ENCODE measurements at places on chromosomes 5 and 9.

- no peak for DNase-seq
Observed at GRCh38 chr5:3854188-3854821, 258.7 kb downstream of the IRX1 start.

DNA sequence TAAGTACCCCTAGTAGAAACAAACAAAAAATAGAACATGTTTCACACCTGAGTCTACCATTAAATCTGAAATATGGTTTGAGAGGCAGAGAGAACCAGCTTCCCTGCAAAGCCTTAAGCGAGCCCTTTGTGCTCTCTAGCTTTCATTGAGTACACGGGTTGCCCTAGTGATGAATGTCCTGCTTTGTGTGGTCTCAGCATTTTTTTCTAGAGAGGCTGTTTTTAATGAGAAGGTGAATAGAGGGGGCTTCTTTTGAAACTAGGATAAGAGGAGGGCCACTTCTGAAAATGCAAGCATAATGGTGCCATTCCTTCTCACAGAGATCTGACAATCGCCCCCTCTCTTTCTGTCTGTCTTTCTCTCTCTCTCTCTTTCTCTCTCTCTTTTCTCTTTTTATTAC, 131.3 kb downstream of the MACIR start:
- DNase-seq, result no peak

GRCh38 chr5:81922854-81923279, 49.0 kb upstream of the ATG10 start:
- DNase-seq, result no peak

DNA sequence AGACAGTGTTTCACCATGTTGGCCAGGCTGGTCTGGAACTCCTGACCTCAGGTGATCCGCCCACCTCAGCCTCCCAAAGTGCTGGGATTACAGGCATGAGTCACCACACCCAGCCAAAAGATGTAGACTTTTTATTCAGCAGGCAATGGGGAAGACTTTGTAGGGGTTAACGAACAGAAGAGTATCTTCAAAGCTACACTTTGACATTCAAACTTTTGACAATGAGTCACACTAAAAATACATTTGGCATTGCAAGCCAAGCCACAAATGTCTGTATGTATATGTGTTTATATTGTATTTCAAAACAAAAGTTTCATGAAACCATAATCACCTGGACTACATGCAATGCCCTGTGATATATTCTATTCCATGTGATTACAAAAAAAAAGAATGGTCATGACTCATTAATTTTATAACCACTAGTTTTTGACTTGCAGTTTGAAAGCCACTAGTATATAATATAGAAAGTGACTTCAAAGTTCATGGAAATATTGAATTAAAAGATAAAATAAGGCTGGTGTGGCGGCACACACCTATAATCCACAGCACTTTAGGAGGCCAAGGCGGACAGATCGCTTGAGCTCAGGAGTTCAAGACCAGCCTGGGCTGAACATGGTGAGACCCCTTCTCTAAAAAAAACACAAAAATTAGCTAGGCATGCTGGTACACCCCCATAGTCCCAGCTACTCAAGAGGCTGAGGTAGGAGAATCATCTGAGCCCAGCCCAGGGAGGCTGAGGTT, 8.3 kb downstream of the DIMT1 start:
- no peak for DNase-seq

DNA sequence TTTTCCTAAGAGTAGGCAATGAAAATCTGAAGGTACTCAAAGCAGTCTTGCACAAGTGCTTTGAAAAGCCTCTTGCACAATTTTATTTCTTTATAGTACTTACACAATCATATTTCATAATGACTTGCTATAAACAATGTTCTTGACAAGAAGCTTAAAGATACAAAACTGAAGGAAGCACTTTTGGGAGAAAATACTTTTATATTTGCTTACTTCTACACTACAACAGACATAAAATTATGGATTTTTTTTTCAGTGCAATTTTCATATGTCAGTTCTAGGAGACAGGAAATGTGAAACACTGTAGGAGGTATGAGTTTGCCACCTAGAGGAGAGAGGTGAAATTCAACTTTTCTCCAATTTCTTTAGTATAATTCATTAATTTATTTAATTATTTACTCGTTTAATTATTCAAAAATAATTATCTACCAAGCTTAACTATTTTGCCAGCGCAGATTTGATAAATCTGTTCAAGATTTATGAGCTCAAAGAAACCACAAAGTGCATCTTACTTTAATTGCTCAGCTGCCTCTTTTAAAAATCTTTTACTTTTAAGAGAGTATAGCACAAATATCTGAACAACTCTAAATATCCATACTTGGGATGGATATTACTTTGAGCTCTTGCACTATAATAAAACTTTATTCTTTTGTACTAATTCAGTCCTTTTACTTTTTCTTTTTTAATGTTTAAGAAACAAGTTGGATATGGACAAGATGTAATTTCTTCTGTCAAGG, 29.0 kb upstream of the CDKN2B start:
- no peak for DNase-seq

DNA sequence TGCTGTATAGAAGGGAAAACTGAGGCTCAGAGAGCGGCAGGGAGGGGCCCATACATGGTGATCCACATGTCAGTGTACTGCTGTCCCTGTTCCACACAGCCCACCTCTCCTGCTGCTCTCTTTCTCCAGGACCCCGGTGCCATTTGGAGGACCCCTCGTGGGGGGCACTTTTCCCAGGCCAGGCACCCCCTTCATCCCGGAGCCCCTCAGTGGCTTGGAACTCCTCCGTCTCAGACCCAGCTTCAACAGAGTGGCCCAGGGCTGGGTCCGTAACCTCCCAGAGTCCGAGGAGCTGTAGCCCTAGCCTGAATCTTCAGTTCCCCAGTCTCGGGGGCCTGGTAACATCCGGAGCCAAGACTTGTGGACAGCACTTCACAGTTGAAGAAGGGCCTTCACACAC, 15.5 kb downstream of the MYOZ3 start:
- DNase-seq, result no peak

DNA sequence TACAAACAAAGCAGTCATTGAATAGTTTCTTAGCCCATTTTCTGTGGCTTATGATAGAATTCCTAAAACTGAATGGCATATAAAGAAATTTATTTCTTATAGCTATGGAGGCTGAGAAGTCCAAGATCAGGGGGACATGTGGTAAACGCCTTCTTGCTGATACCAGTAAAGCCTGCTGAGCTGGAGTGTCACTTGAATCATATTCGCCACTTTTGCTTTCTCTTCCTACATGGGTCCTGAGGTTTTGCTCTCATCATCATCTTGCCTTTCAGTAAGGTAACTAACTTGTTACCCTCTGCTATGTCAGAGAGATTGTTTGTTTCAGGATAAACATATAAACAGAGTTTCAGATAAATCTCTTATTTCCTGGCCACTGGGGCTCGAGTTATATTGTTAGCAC, 203.3 kb upstream of the DMRT1 start:
- DNase-seq, result no peak

- no peak for DNase-seq
Observed at GRCh38 chr5:85614489-85614888, 1003.3 kb upstream of the COX7C start.

GRCh38 chr5:51691538-51692079, 308.4 kb downstream of the ISL1 start:
- DNase-seq, result no peak

GRCh38 chr9:96449523-96449844, 485 bp upstream of the HABP4 start:
- DNase-seq, result no peak

DNA sequence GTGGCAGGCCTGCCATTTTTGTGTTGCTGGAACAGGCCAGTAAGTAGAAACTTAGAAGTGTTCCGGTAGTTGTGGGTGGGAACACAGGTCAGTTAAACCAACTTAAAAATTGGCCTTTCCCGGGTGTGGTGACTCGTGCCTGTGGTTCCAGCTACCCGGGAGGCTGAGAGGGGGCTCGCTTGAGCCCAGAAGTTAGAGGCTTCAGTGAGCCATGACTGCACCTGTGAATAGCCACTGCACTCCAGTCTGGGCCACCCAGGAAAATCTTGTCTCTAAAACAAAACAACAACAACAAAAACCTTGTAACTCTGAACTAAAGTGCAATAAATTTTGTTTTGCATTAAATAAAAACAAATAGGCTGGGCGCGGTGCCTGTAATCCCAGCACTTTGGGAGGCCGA, 1.4 kb upstream of the NHP2 start:
- DNase-seq, result no peak

DNA sequence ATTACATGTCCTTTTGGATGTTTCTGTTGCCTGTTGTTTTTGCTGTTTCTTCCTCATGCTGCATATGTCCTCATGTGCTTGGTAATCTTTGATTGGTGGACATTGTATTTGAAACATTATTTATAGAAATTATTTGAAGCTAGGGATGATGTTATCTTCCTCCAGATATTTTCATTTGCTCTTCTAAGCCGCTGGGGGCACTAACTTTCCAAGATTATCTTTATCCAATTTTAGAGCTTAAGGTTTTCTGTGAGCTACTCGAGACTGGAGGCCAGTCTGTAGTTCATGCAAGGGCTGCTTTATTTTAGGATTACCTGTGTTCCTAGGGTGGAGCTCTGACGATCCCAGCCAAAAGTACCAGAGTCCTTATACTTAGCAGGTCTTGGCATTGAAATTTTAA, 40.9 kb downstream of the STX17 start:
- DNase-seq, result no peak

DNA sequence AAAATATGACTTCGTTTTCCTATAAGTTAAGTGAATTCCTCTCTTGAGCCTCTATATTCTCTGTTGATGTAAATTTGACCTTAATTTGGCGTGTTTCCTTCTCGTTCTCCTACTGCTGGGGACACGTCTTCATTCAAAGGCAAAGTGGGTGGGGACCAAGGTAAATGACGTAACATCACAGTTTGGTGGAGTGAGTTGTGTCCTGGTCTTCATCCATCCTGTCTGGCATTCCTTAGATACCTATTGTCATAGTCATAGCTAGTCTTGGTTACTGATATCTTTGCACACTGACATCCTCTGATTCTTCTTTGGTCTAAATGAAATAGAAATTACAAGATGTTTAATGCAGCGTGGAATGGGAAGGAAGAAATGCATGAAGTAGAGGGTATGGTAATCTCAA, 108.5 kb downstream of the NNT start:
- DNase-seq, result no peak

DNA sequence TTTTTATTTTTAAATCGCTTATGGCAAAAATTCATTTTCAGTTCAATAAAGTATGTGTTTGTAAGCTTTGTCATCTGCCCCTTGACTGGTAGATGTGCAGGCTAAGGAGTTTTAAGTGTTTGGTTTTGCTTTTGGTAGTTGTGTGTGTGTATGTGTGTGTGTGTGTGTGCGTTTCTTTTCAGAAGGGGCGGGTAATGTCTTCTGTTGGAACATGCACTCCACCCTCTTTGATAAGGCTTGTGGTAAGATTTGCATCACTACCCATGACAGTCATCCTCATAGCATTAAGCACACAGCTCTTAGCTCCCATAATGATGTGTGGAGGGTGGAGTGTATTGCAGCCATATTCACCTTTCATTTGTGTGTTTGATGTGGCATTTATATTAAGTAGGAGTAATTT, 92.1 kb upstream of the FSD1L start:
- no peak for DNase-seq

DNA sequence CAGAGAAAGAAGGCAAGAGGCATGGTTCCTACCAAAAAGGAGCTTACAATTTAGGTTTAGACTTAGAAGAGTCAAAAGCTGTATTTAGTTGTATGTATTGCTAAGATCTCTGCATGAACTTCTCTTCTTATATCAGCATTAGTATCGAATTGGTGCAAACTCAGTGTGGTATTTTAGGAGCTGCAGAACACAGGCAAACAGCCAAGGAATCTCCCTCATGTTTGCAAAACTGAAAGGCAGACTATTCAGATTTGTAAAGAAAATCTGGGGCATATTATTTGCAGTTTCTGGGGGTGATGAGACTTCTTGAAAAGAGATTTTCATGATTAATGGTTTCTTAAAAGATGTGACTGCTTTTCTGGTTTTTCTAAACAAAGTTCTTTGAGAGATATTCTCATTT, 252.7 kb downstream of the CEMIP2 start:
- no peak for DNase-seq

- DNase-seq, result no peak
Observed at GRCh38 chr5:83219495-83219894, 142.1 kb downstream of the XRCC4 start.

GRCh38 chr9:84323858-84324257, 16.7 kb downstream of the SLC28A3 start:
- no peak for DNase-seq

GRCh38 chr9:91972076-91972626, 22.1 kb upstream of the ROR2 start:
- DNase-seq, result no peak

DNA sequence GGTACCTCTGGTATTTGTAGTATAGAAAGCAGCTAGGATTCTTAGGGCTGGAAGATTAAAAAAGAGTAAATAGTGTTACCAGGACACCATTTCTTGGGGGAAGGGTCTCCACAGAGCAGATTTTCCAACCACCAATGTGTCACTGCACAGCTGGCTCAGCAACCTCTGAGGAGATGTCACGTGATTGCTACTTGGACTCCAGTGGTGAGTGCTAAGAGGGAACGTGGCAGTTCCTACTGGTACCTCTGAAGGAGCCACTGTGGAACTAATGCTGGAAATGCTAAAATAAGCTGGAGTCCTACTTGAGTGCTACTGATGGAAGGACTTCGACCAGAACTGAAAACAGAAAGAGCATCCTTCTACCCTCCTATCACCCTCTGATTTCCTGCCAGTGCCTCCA, 36.1 kb upstream of the SPDL1 start:
- DNase-seq, result no peak

DNA sequence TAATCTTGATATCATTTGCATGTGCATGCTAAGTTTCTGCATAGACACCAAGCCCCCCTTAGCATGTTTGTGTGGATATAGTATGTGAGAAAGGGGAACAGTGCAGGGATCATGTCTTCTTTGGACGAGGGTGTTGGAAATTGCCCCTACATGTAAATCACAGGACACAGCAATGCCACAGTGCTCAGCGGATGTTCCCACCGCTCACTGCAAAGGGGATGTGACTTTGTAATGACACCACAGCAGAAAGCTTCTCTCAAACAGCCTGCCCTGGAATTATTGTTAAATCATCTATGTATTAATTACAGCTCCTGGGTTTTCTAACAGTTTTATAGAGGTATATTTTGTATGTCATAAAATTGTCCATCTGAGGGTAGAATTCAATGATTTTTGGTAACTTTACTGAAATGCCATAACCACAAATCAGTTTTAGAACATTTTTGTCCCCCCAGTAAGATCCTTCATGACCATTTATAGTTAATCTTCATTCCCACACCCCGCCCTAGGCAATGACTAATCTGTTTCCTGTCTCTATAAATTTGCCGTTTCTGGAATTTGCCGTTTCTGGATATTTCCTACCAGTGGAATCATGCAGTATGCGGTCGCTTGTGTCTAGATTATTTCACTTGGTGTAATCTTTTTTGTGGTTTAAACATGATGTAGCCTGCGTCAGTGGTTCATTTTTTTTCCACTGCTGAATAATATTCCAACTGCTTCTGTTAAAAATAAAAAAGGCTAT, 648.5 kb upstream of the WWC1 start:
- DNase-seq, result no peak

DNA sequence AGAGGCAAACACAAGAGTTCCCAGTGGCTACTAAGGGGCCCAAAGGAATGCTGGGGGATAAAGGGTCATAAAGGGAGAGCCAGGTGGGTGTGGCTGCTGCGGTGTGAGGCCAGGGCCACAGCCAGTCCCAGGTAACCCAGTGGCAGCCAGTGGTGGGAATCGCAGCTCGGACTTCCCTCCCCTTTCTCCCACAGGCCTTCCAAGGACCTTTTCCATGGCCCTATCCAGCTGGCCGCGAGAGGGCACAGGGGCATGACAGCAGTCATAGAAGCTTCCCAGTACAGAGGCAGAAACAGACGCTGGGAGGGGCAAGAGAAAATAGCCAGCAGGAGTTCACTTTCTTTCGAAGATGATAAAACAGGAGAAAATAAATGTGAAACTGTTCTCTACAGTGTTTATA, 257.6 kb downstream of the SEMA5A start:
- DNase-seq, result no peak

GRCh38 chr9:97527626-97528528, 26.4 kb downstream of the TMOD1 start:
- no peak for DNase-seq
